ENCODE measurements at places on chromosomes 1 and 21.

DNA sequence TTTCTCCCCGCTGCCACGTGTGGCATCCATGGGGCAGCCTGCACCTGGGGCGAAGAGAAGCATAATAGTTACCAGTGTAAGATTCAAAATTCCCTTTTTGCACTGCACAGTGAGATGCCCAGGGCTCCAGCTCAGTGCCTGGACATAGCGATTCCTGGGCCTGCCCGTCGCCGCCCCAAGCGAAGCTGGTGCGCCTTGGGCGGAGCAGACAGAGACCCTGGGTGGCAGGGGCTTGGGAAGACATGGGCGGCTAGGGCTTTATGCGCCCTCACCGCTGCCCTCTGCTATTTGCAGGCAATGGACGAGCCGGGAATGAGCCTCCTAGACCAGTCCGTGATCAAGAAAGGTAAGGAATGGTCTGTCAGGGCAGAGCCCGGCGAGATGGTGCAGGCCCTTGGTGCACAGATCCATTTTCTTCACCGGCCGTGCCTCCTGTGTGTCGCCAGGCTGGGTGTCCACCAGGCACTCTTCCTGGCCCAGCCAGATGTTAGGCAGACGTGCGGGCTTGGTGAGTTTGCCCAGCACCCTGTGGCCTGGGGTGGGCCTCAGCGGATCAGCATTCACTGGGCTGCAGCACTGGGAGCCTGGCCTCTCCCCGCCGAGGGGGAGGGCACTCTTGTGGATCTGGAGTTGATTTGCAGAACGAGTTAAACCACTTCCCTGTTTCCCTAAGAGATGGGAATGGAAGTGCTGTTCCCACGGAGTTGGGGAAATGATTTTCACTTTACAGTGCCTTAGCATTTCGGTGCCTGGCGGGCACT, 1.7 kb downstream of the TFAP2E start:
- DNase-seq = no peak

DNA sequence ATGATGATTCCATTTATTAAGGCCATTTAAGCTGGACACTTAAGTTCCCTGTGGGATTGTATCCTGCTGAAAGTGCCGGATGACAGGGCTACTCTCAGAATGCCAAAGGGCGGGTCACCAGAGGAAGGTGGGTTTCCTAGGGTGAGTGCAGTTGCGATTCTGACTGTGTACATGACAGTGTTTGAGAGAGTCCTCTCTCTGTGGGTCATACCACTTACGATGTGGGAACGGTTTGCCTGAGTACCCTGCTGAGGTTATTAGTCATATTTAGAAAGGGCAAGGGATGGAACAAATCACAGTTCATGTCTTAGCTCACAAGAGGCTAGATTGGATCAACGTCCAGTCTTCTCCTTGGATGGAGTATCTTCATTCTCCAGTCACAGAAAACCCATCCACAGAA, 461.9 kb downstream of the CAMTA1 start:
- no peak for DNase-seq

DNA sequence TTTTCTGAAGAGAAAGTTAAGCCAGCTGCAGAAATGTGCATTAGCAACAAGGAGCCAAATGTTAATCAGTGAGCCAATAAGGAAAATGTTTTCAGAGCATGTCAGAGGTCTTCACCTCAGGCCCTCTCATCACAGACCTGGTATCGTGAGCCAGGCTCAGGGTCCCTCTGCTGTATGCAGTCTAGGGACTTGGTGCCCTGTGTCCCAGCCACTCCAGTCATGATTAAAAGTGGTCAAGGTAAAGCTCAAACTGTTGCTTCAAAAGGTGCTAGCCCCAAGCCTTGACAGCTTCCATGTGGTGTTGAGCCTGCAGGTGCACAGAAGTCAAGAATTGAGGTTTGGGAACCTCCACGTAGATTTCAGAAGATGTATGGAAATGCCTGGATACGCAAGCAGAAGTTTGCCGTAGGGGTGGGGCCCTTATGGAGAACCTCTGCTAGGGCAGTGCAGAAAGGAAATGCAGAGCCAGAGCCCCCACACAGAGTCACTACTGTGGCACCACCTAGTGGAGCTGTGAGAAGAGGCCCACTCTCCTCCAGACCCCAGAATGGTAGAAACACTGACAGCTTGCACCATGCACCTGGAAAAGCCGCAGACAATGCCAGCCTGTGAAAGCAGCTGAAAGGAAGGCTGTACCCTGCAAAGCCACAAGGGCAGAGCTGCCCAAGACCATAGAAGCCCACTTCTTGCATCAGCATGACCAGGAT, 1128.7 kb downstream of the AMY1C start:
- DNase-seq = peak; percentile 10

- peak; percentile 45 for DNase-seq
Measured at GRCh38 chr1:116806245-116806644, 52.0 kb downstream of the CD2 start.

DNA sequence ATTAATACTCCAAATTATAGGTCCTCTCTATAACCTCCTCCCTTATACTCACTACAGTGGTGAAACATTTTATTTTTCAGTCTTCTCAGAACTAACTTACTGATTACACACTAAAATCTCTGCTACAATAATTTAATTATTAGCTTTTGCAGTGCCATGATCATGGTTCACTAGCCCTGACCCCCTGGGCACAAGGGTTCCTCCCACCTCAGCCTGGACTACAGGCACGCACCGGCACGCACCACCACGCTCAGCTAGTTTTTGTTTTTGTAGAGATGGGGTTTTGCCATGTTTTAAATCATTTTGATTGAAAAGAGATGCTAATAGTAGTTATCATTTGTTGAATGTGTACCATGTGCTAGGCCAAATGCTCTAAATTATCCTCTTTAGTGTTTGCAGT, 6.3 kb downstream of the PATJ start:
- no peak for DNase-seq

DNA sequence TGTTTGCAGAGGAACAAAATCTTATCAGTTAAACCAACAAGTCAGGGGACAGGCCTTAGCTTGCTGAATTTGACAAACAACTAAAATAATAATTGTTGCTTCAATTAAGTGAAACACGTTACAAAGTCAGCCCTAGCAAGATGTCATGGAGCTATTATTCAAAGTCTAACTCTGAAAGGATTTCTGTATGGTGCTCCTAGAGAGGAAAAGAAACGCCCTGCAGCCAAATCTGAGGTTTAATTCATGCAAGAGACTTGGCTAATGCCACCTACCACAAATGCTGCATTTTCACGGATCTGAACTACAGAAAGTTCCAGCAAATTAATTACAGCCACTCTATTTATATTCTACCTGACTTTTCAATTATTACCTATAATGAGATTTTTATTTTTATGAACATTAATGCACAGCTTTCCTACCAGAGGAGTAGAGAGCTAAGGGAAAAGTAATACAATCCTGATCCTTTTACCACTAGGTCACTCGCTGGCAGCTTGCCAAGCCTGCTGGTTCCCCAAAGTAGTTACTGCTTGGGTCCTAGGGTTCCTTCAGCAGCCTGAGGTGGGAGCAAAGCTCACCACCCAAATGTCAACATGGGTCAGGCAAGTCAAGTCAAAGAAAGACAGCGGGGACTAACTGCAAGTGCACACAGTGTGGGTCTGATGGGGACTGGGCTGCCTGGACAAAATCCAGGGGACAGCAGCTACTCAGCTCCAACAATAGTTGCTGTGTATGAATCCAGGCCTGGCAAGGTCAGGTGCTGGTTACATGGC, 8.5 kb downstream of the COLGALT2 start:
- DNase-seq = no peak

- no peak for DNase-seq
Measured at GRCh38 chr1:49185450-49185980, 408.8 kb upstream of the BEND5 start.

DNA sequence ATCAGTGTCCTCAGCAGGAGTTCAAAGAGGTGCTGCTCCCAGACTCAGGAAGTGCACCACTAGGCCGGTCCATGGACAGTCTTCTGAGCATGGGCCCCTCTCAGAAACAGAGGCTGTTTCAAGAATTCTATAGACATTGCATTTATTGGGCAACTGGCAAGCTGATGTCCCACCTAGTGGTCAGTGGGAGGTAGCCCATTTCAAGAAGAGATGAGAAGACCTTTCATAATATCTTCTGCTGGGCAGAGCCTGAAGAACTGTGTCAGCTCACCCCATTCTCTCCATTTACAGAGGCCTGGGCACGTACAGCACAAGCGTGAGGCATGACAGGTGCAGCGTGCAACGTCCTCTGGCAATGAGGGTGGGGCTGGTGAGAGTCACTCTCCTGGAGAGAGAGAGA, 216.0 kb downstream of the DYRK1A start:
- DNase-seq = no peak

DNA sequence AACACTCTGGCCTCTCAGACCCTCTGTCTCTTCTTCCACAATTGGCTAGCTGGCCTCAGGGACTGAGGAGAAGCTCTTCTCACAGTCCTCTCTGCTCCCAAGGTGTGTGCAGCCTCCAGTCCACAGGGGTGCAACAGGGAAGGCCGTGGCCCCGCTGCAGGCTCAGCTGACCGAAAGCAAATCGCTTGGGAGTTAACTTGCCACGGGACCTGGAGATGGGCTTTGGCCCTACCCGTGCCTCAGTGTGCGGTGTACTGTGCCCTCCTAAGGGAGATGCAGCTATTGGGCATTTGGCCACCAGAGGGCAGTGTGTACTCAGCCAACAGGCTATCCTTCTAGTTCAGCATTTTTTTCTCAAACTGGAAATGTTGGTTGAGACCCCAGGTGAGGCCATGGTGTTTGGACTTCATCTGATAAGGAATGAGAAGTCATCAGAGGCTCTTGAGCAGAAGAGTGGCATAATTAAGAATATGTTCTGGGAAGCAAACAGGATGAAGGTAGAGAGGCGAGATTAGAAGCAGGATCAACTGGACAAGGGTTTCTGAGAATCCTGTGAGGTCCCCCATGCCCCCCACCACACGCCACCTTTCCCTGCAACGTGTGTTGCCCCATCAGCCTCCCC, 42.5 kb upstream of the TMEM125 start:
- peak; percentile 81 for DNase-seq

- DNase-seq = no peak
Measured at GRCh38 chr1:202224453-202224852, 30.9 kb downstream of the LGR6 start.

- DNase-seq = no peak
Measured at GRCh38 chr1:44339731-44340130, 15.3 kb downstream of the ERI3 start.

DNA sequence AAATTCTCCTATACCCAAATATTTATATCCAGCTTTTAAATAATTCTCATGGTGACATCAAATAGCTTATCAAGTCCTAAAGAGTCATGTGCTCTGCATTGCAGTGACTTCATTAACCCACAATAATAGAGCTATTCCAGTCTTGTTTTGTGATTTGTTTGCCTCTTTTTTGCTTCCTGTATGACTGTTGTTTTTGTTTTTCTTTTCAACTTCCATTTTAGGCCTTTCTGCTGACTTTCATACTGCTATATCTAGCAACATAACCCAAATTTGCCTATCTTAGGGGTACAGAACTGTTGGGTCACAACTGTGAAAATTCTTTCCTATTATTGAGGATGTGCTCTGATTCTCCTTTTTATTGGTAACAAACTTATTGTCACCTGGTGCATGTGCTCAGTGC, 30.3 kb downstream of the SPATA17 start:
- no peak for DNase-seq

GRCh38 chr1:241113557-241113956, 243.4 kb downstream of the RGS7 start:
- no peak for DNase-seq
